ENCODE measurements at places on chromosomes 11 and 22. TPM values are rescaled to one million over a fixed set of nuclear protein-coding genes. Genes with fewer than 3 reads are reported as not detected.

DNA sequence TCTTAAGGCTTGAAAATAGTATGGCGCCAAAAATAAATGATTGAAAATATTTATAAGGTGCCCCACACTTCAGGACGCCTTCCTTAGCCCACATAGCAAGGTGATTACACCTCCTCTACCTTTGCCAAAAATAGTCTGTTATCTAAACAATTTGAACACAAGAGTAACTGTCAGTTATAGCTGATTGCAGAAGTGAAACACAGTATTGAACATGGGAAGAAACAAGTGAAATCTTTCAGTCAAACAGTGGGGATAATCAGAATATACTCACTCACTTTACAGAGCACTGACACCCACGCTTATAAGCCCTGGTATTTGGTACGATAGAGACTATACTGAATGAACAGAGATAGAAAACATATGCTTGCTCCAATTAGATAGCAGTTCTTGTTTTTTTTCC lies 203.1 kb downstream of the RAB38 start:
- no peaks in the 10 kb centered on the region for H3K4me1 ChIP-seq
- no peak overlapping the region for H3K27ac ChIP-seq
- no peak for DNase-seq
- H3K36me3 ChIP-seq: no peaks in the 10 kb centered on the region
- H3K4me3 ChIP-seq: no peak overlapping the region
- peaks cover 2% of the 10 kb centered on the region for H3K27me3 ChIP-seq

DNA sequence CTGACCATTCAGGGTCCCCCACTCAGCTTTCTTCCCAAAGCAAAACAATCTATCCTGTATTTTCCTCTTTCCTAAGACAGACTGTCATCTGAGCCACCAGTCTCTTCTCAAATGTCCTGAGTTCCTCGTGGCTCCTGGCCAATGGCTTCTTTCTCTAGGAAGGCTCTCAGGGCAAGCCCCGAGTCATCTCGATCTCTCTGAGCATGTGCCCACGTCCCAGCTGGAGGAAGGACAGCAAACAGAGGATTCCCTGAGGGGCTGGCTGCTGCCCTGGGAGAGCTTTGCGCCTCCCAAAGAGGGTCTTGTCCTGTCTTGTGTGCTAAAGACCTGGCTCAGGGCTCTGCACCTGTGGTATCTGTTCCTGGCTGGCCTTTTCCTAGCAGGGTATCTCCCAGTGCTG lies 8.3 kb downstream of the SLC37A2 start:
- H3K4me1 ChIP-seq: peaks cover 15% of the 10 kb centered on the region
- H3K4me3 ChIP-seq: peak overlapping the region; percentile 7
- no peak for DNase-seq
- H3K36me3 ChIP-seq: no peaks in the 10 kb centered on the region

The RPL3 gene
- total RNA-seq: 1,927 TPM

GRCh38 chr11:57555393-57555792 lies 12.1 kb downstream of the UBE2L6 start:
- no peak for DNase-seq
- H3K36me3 ChIP-seq: peaks cover 47% of the 10 kb centered on the region
- peak overlapping the region; percentile 24 for H3K27ac ChIP-seq
- no peak overlapping the region for H3K4me3 ChIP-seq
- peaks cover 9% of the 10 kb centered on the region for H3K4me1 ChIP-seq
- no peaks in the 10 kb centered on the region for H3K27me3 ChIP-seq

GRCh38 chr11:67240576-67241389 lies 25.5 kb upstream of the GRK2 start:
- H3K27me3 ChIP-seq: no peaks in the 10 kb centered on the region
- peak; percentile 66 for DNase-seq
- peak overlapping the region; percentile 92 for H3K4me3 ChIP-seq
- peaks cover 38% of the 10 kb centered on the region for H3K36me3 ChIP-seq
- peaks cover 38% of the 10 kb centered on the region for H3K4me1 ChIP-seq
- peak overlapping the region; percentile 94 for H3K27ac ChIP-seq

The TMEM132A gene
- total RNA-seq: 0.80 TPM

All from activated naive CD8-positive, alpha-beta T cell treated with anti-CD3 and anti-CD28 coated beads, Interleukin-2, amount 10 ng/mL, durations not matched to agents 7 days and 5 days (primary cell).